ENCODE measurements at places on chromosomes 12 and 14. TPM values are rescaled to one million over a fixed set of nuclear protein-coding genes. Genes with fewer than 3 reads are reported as not detected.

- DNase-seq = no peak
Observed at GRCh38 chr14:38336298-38336697, 80.4 kb upstream of the CLEC14A start.

DNA sequence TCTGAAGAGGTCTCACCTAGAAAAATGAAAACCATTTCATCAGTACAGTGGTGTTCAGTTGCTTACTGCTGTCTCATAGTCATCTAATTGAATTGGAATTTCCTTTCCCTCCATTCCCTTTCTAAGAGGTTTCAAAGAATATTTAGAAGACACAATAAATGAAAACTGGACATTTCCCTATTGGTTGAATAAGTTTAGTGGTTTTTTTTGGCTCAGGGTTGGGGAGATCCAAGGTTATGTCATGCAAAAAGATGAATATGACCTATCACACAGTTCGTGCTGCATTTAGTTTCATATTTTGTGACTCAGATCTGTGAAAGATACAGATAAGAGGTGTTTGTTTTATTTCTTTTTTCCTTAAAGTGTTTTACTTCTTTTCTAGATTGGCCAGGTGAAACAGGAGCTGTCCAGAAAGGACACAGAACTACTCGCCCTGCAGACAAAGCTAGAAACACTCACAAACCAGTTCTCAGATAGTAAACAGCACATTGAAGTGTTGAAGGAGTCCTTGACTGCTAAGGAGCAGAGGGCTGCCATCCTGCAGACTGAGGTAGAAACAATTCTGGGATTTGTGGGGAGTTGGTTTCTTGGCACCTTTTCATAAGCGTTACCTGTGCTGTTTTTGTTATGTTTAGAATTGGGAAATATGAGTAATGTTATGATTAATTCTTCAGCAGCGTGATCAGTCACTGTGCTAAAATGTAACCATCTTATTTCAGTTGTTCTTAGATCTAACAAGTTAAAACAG is 124.6 kb downstream of the ERC1 start:
- no peak for DNase-seq

- DNase-seq = no peak
Observed at GRCh38 chr12:42143452-42144157, 1.1 kb downstream of the GXYLT1 start.

The FBRSL1 gene
- 42.6 TPM for total RNA-seq

The CHURC1 gene
- total RNA-seq = 103 TPM

The LMNTD1 gene
- total RNA-seq = not detected

- no peak for DNase-seq
Observed at GRCh38 chr12:82174936-82175335, 183.3 kb downstream of the CCDC59 start.

The RPS6KL1 gene
- total RNA-seq = 54.1 TPM

The DUSP6 gene
- 67.0 TPM for total RNA-seq

- no peak for DNase-seq
Observed at GRCh38 chr14:74834692-74835392, 41.1 kb downstream of the PROX2 start.

The COL2A1 gene
- 3.0 TPM for total RNA-seq

DNA sequence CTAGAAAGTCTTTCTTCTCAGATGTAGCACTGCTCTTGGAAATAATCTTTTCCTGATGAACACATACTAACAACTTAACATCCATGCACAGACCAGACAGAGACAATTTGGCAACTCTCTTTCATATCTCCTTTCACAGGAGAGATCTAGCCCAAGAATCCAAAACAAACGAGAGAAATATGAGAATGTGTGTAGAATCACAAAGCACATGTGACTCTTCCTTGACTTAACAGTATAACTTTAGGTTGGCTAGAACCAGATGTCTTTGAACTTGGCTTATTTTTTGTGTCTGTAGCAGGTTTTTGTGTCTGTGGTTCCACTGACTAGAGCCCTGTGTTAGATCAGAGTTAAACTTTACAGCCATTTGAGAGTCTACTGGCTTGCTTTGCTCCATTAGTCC is 114.2 kb downstream of the STXBP6 start:
- no peak for DNase-seq

The STON2 gene
- total RNA-seq = 10.8 TPM

The SYCP3 gene
- not detected for total RNA-seq

The MYH6 gene
- 1.5 TPM for total RNA-seq

DNA sequence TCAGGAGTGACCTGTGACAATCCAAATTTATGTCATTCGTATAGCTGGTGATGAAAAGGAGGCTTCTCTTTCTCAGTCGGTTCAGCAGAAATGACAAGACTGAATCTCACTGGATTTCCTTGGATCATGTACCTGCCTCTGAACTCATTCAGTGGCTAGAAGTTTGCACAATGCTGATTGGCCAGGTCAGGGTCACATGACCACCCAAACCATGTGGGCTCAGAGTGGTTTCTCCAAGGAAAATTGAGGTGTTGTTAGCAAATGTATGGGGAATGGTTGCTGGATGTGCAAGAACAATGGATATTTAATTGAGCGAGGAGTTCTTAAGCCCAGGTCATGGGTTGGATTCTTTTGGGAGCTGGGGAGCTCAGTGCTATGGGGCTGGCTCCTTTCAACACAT is 227.5 kb downstream of the AACS start:
- no peak for DNase-seq
